GM12864 (cell line): ENCODE measurements at places on chromosomes 2 and 18.

DNA sequence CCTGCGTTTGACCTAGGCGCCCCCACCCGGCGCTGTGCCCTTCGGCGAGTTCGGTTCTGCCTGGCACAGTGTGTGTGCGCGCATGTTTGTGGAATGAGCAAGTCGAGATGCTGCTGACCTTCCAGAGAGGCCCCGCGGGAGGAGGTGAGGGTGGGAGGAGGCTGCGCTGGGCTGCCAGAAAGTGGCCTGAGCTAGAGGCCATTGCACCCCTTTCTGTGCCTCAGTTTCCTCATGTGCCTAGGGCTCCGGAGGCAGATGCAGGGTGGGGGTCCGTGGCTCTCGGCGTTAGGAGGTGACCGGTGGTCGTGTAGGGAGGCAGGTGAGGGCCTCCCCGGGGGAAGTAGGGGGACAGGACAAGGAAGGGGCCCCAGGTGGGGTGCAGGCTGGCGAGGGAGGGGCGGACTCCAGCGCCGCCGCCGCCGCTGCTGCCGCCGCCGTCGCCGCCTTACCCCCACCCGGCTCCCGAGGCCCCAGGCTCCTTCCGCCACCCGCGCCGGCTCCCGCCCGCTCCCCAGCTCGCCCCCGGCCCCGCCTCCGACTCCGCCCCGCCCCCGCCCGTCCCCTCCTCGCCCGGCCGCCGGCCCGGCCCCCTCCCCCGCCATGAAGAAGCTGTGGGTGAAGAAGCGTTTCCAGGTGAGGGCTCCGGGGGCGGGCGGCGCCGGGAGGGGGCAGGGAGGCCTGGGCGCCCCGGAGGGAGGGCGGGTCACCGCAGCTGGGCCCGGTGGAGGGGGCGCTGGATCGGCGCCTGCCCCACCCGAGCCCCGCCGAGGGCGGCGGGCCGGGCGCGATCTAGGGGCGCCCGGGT lies 7.0 kb downstream of the SPEG start:
- no peak for DNase-seq

- DNase-seq = no peak
Observed at GRCh38 chr2:85430752-85431569, 12.4 kb downstream of the SH2D6 start.

DNA sequence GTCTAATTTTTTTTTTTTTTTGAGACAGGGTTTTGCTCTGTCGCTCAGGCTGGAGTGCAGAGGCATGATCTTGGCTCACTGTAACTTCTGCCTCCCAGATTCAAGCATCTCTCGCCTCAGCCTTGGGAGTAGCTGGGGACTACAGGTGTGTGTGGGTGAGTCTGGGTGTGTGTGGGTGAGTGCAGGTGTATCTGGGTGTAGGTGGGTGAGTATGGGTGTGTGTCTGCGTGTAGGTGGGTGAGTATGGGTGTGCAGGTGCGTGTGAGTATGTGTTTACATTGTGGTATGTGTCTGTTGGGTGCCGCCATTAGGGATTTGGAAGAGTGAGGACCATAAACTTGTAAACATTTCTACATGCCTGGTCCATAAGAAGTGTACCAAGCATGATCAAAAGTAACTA lies 1.5 kb upstream of the RAB6C start:
- no peak for DNase-seq

GRCh38 chr2:28352610-28353195 lies 40.0 kb upstream of the FOSL2 start:
- no peak for DNase-seq

- peak; percentile 8 for DNase-seq
Observed at GRCh38 chr2:151374436-151374835, 17.0 kb downstream of the TNFAIP6 start.

DNA sequence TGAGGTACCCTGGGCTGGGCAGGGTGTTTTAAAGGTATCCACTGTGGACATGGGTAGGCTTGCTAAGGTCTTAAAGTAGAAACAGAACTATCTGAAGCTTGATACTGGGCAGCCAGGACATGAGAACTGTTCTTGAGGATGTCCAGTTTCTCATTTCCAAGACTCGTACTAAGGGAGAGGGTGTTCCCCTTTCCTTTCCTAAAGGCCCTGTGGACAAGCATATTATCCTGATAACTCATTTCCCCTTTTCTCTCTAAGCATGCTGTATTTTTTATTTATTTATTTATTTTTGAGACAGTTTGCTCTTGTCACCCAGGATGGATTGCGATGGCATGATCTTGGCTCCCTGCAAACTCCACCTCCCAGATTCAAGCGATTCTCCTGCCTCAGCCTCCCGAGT lies 273.6 kb downstream of the PRKCE start:
- no peak for DNase-seq

- DNase-seq = no peak
Observed at GRCh38 chr2:160326786-160327185, 126.7 kb upstream of the ITGB6 start.

GRCh38 chr2:176491172-176491904 lies 222.1 kb downstream of the MTX2 start:
- DNase-seq = peak; percentile 64

DNA sequence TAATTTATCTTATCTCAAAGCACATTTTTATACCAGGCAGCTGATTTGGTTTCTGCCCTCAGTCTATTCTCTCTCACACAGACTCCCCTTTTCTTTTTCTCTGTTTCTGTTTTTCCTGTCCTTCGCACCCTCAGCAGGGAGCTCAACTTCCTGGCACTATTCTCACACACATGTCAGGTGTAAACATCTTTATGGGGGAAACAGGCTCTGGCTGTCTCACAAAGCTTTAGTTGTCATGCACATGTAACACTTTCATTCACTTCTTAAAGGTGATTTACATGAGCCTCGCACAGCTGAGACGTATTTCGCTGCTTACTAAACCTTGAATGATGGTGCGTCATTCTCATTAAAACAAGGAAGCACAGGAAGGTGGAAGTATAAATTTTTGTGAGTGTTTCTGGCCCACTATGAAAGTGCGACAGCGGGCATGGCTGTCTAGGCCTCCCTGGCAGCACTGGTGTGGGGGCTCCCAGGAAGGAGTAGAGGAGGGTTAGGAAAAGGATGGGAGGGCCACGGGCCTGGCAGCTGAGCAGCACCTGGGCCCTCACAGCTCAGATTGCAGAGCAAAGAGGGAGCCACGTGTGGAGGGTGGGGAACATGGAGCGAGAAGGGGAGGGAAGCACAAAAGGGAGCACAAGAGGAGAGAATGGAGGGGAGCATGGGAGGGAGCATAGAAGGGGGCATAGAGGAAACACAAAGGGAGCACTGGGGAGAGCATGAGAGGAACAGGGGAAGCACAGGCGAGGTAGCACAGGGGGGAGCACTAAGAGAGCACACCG lies 46.2 kb upstream of the SNTG2 start:
- no peak for DNase-seq

GRCh38 chr2:164009756-164010337 lies 274.0 kb upstream of the FIGN start:
- DNase-seq = no peak

DNA sequence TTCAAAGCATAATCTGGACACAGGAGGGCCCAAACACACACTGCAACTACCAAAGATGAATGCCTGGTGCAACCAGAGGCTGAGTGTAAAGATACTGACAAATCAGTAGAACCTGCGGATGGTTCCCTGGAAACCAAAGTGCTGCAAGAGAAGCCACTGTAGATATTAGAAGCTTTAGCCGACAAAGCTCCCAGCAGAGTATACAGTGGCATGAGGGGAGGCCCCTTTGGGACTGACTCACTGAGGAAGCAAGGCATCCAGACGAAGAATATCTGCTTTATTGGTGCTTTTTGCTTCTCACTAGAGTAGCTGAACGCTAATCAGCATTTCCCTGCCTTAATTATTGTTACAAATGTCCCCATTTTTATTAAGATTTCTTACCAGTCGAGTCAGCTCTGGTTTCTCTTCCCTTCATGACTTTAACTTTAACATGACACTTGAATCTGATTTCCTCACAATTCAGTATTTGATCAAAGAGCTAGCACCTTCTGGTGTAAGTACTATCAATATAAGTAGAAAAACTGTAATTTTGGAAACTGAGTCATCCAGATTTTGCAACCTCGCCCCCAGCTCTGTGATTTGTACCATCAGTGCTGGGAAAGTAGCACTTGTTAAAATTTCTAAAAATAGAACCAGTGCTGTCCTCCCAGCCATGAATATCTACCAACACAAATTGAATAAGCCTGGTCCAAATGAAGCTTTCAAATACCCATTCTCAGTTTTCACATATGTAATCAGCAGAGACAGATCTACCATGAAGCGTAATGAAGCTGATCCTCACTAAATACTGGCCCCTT lies 34.2 kb downstream of the FIGN start:
- DNase-seq = no peak

DNA sequence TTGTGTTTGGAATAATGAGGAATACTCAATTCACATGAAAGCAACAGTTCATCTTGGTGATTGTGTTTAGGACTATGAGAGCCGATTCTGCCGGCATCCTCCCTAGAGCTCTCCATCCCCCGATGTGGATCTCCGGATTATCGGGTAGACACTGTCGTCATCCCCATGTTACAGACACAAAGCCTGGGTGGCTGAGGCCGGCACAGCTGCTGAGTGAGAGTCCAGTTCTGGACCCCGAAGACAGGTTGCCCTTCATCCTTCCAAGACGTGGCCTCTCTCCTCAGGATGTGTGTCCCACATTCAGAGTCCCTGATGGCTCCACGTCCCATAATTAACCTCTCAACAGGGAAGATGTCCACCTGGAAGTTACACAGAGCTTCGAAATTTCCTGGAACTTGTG lies 129.3 kb downstream of the HDAC4 start:
- no peak for DNase-seq

DNA sequence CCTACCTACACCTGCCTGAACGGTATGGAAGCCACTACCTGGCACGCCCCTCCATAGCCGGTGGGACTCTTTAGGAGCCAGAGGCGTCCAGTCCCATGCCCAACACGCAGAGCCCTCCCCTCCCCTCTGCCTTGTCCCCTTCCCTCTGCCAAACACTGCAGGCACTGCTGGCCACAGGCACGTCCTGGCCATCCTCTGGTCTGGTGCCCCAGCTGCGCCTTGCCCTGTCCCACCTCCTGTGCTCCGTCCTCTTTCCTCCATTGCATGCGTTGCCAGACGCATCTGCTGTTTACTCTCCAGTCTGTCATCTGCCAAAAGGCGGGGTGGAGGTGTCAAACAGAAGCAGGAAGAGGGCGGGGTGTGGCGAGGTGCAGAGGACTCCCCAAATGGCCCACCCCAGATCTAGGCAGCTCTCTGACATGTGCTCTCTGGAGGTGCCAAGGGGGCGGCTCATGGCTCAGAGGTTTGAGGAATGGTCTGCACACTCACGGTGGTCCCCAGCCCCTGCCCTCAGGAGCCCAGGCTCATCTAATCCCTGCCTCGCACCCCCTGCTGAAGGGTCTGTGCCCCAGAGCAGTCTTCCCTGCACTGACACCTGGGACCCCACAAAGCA lies 45.1 kb downstream of the HS6ST1 start:
- no peak for DNase-seq

GRCh38 chr2:239290618-239291474 lies 110.0 kb downstream of the HDAC4 start:
- no peak for DNase-seq

- DNase-seq = no peak
Observed at GRCh38 chr2:96354492-96354891, 18.9 kb downstream of the NCAPH start.

GRCh38 chr2:25894135-25894830 lies 16.0 kb upstream of the ASXL2 start:
- no peak for DNase-seq

GRCh38 chr2:83103613-83104012 lies 1355.5 kb downstream of the SUCLG1 start:
- DNase-seq = no peak

DNA sequence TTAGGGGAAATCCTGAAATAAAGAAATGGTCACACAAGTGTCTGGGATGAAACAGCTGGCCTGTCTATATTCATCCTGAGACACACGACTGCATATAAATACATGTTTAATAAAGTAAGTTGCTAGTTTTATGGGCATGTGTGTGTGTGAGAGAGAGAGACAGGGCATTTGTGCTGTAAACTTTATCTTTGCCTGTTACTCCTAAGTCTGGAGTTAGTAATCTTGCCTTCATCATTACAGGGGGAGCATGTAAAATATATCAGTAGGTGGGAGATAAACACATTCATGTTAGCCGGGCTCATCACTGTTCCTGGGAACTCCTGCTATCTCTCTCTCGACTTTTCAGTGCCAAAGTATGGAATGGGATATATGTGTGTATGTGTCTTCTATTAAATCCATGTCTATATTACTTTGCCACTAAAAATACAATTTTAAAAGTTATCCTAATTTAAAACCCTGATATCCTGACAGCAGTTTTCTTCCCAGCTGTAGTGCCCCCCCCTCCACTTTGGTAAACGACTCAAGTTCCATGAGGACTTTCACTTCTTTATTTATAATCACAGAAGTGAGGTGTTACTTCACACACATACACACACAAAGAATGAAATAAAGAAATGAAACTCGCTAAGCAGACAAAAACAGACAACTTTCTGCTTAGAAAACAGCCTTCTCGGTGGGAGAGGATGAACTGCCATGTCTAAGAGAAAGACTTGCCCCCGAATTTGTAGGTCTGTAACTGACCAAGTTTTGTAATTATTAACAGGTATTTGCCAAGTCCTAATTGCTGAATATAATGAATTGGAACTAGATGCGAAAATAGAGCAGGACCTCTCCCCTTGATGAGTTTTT lies 947 bp downstream of the ZEB2 start:
- DNase-seq = peak; percentile 27

GRCh38 chr2:239195318-239195871 lies 205.4 kb downstream of the HDAC4 start:
- no peak for DNase-seq

DNA sequence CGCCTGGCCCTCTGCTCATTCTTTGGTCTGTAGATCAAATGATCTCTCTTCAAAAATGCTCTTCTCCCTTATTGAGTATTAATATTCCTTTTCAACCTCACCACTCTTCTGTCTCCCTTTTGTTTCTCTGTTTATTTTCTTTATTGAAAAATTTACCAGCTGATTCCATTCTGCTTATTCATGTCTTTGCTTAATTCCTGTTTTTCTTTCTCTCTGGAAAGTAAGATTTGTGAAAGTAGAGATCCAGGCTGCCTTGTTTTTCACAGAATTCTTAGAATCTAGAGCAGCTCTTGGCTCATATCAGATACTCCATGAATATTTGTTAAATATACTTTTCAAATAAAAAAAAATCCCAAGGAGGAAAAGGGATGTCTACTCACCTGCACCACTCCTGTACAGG lies 157.0 kb downstream of the DOCK10 start:
- no peak for DNase-seq

DNA sequence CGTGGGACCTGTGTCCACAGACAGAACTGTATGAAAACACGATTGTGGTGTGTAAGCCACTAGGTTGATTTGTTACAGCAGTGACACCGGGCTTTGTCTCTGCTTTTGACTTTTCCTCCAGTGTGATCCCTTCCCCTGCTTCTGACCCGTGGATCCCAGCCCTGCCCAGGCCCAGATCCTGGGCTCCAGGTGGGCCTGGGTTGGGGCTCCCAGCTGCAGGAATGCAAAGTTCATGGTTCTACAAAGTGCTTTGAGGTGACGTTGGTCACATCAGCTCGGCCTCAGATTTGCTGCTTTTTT lies 26.8 kb downstream of the HPCAL1 start:
- no peak for DNase-seq

GRCh38 chr18:38115201-38115600 lies 549.6 kb upstream of the CELF4 start:
- DNase-seq = no peak

- DNase-seq = no peak
Observed at GRCh38 chr2:200189964-200190363, 116.5 kb upstream of the SPATS2L start.

GRCh38 chr2:112782234-112782799 lies 2.0 kb downstream of the IL1A start:
- DNase-seq = no peak

GRCh38 chr18:70377857-70378701 lies 89.2 kb downstream of the SOCS6 start:
- DNase-seq = no peak
